ENCODE measurements at places on chromosomes 11 and 22. TPM values are rescaled to one million over a fixed set of nuclear protein-coding genes. Genes with fewer than 3 reads are reported as not detected.

DNA sequence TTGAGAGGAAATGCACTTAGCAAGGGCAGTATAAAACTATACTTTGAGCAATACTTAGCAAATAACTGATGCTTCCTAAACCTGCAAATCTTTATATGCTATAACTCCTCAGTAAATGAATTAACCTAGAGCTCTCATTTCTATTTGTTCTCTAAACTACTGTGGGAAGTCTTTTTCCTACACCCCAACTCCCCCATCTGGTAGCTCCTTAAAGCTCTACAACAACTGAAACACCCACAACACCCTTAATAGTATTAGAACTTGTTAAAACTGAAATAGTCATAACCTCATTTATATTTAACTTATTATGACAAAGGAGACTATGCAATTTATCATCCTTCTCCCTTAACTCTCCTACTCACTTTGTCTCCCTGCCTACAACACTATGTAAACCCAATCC lies 43.4 kb downstream of the GUCY1A2 start:
- no peak for DNase-seq
- no peak overlapping the region for H3K4me3 ChIP-seq
- H3K36me3 ChIP-seq, result no peaks in the 10 kb centered on the region
- no peaks in the 10 kb centered on the region for H3K27me3 ChIP-seq

DNA sequence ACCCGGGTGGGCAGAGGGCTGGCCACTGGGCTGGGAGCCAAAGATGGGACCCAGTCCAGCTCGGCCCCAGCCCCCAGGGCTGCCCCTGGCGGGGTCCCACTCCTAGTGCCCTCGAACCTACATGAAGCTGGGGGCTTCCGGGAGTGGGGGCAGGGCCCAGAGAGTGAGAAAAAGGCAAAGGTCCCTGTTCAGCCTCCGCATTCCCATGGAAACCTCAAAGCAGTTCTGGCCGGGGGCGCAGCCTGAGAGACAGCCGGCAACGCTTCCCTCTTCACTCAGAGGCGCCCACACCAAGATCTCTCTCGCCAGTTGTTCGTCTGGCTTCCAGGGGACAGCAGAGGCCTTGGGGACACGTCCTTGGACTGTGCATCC lies 22.4 kb upstream of the ARHGAP8 start:
- peaks cover 33% of the 10 kb centered on the region for H3K36me3 ChIP-seq
- peaks cover 12% of the 10 kb centered on the region for H3K4me1 ChIP-seq
- no peaks in the 10 kb centered on the region for H3K27me3 ChIP-seq
- H3K4me3 ChIP-seq, result no peak overlapping the region
- no peak overlapping the region for H3K27ac ChIP-seq
- no peak for DNase-seq

- H3K27ac ChIP-seq, result no peak overlapping the region
- H3K36me3 ChIP-seq, result peaks cover 52% of the 10 kb centered on the region
- no peaks in the 10 kb centered on the region for H3K27me3 ChIP-seq
- no peak for DNase-seq
- no peaks in the 10 kb centered on the region for H3K4me1 ChIP-seq
Measured at GRCh38 chr11:45934580-45935318, 12.3 kb downstream of the LARGE2 start.

DNA sequence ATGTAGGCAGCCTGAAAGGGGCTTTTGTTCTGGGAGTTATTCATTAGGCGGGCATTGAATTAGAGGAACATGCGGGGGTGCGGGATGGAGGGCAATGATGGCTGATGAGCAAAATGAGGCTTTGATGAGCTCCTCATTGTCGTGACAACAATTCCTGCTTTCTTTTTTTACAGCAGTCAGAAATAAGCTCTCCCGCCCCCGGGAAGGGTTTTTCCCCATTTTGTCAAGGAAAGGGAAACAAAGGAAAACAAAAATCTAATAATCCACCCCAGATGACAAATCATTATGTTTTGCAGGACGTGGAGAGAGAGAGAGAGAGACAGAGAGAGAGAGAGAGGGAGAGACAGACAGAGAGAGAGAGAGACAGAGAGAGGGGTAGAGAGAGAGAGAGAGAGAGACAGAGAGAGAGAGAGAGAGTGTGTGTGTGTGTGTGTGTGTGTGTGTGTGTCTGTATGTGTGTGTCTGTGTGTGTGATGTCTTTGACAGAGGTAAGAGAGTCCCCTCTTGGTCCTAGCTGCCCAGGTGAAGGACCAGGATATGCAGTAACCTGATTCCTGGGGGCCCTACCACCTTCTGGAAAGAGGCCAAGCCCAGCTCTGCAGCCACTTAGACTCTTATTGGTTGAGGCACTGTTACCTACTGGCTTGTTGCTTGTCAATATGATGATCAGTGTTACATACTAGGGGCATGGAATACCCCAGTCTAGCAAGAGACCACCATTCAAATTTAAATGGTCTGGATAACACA lies 46.7 kb upstream of the PARVA start:
- H3K4me3 ChIP-seq, result no peak overlapping the region
- no peaks in the 10 kb centered on the region for H3K36me3 ChIP-seq
- DNase-seq, result peak; percentile 7
- H3K27me3 ChIP-seq, result no peaks in the 10 kb centered on the region
- peak overlapping the region; percentile 5 for H3K27ac ChIP-seq
- peaks cover 4% of the 10 kb centered on the region for H3K4me1 ChIP-seq

GRCh38 chr11:118412921-118413320 lies 11.5 kb downstream of the ATP5MG start:
- H3K4me1 ChIP-seq, result no peaks in the 10 kb centered on the region
- peaks cover 8% of the 10 kb centered on the region for H3K36me3 ChIP-seq
- no peaks in the 10 kb centered on the region for H3K27me3 ChIP-seq

GRCh38 chr11:79456501-79456900 lies 15.7 kb upstream of the TENM4 start:
- H3K4me1 ChIP-seq, result no peaks in the 10 kb centered on the region
- no peaks in the 10 kb centered on the region for H3K36me3 ChIP-seq
- no peak overlapping the region for H3K4me3 ChIP-seq
- peaks cover 8% of the 10 kb centered on the region for H3K27me3 ChIP-seq

- no peak overlapping the region for H3K27ac ChIP-seq
- H3K27me3 ChIP-seq, result peaks cover 12% of the 10 kb centered on the region
- no peak overlapping the region for H3K4me3 ChIP-seq
Measured at GRCh38 chr11:120936356-120936755, 87.5 kb upstream of the TBCEL start.

- no peak overlapping the region for H3K27ac ChIP-seq
- no peaks in the 10 kb centered on the region for H3K36me3 ChIP-seq
- peaks cover 5% of the 10 kb centered on the region for H3K27me3 ChIP-seq
- no peaks in the 10 kb centered on the region for H3K4me1 ChIP-seq
- no peak overlapping the region for H3K4me3 ChIP-seq
- no peak for DNase-seq
Measured at GRCh38 chr11:44548032-44548695, 17.3 kb upstream of the CD82 start.

DNA sequence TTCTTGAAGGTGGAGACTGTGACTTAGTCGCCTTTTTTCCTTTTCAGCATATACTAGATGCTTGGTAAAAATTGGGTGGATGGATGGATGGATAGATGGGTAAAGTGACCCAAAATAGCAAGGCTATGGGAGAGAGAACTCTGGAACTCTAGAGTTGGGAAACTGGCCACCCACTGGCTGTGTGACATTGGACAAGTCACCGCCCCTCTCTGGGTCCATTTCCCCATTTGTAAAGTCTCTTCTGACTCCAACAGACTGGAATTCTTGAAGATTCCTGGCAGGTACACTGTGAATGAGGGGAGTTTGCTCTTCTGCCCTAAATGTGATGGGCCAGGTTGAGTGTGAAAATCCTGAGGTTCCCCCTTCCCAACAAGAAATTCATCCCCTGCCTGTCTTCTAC lies 8.0 kb downstream of the TKFC start:
- DNase-seq, result no peak
- H3K36me3 ChIP-seq, result peaks cover 14% of the 10 kb centered on the region
- H3K27me3 ChIP-seq, result no peaks in the 10 kb centered on the region

DNA sequence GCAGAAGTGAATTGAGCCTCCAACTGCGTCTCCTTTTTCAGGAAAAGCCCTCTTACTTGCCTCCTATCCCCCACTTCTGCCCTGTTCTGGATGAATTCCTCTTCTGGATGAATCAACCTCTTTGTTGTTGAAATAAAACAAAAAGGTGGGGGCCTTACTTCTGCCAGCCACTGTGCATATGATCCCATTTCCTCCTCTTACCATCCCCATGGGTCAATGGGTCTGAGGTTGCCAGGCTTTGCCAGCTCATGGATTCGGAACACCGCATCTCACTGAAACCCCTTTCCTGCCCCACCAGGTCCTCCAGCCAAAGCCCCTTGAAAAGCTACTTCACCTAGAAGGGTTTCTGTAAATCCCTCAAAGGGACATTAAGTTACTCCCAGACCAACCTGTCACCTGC lies 3.7 kb upstream of the CHST1 start:
- no peak for DNase-seq
- H3K4me1 ChIP-seq, result no peaks in the 10 kb centered on the region
- peaks cover 40% of the 10 kb centered on the region for H3K27me3 ChIP-seq
- H3K27ac ChIP-seq, result no peak overlapping the region

DNA sequence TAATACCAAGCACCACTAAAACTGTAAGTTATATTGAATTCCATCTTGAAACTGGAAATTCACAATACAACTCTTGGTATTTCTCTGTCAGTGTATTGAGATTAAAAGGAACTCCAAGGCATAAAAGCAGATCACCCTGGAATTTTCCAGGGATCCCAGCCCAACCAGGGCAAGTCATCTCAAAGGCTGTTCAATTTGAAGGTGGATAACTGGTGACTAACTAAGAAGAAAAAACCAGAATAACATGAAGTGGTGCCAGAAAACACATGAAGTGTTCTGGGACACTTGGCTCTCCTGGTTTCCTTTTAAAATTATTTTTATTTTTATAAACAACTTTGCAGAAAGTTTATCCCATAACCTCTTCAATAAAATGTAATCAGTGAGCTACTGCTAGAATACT lies 7.8 kb upstream of the BMAL1 start:
- H3K27me3 ChIP-seq, result peaks cover 2% of the 10 kb centered on the region
- H3K4me3 ChIP-seq, result no peak overlapping the region
- peak; percentile 46 for DNase-seq
- no peaks in the 10 kb centered on the region for H3K4me1 ChIP-seq
- no peaks in the 10 kb centered on the region for H3K36me3 ChIP-seq
- H3K27ac ChIP-seq, result no peak overlapping the region

GRCh38 chr11:125402435-125402834 lies 93.6 kb downstream of the FEZ1 start:
- peak; percentile 73 for DNase-seq
- no peak overlapping the region for H3K4me3 ChIP-seq
- peaks cover 2% of the 10 kb centered on the region for H3K36me3 ChIP-seq
- H3K4me1 ChIP-seq, result peaks cover 6% of the 10 kb centered on the region
- peaks cover 9% of the 10 kb centered on the region for H3K27me3 ChIP-seq

- DNase-seq, result no peak
- no peak overlapping the region for H3K27ac ChIP-seq
- H3K27me3 ChIP-seq, result peaks cover 44% of the 10 kb centered on the region
Measured at GRCh38 chr11:2215230-2215560, 43.6 kb upstream of the TH start.

DNA sequence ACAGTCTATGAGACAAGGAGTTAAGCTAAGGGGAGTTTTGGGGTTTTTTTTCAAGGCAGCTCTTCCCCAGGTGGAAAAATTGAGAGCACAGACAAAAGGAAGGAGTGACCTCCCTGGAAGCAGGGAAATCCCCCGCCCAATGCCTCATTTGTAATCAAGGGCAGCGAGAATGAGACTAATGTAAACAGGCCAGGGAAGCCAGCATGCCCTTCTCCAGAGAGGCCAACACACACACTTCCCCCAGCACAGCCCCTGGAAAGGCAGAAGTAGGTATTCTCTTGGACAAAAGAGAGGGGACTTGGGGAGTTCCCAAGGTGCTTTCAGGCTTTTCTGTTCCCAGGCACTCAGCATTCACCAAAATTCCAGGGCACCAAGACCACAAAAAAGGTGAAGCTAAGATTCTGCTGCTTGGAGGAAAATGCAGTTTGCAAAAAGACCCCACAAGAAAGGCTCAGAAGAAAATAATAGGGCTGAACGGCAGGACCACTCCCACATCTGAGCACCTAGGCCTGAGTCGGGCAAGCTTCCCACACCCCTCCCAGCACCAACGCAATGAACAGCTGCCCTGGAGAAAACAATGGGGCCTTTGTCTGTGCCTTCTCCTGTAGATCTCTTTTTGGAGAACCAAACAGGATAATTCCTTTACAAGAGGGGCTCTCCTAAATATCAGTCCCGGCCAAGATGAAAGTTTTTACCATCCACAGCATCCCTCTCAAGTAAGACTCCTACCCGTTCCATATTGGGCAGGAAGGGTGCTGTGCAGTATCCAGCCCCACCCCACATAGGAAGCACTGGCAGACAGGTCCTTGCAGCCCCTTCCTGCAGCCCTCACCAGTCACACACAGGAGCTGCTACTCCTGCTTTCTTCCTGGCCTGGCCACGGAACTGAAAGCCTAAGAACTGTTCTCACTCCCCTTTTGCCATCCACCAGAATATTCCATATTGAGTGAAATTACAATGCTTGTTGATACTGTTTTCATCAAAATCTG lies 70.7 kb upstream of the AKIP1 start:
- H3K36me3 ChIP-seq, result no peaks in the 10 kb centered on the region
- H3K4me1 ChIP-seq, result peaks cover 29% of the 10 kb centered on the region
- no peaks in the 10 kb centered on the region for H3K27me3 ChIP-seq
- no peak overlapping the region for H3K4me3 ChIP-seq
- H3K27ac ChIP-seq, result peak overlapping the region; percentile 56
- peak; percentile 74 for DNase-seq

GRCh38 chr11:66856496-66857233 lies at the start of gene LRFN4:
LRFN4 (plus strand) TSS chr11:66857064; CDS start chr11:66857745, 681 bp downstream.
- peaks cover 21% of the 10 kb centered on the region for H3K36me3 ChIP-seq
- H3K27me3 ChIP-seq, result no peaks in the 10 kb centered on the region
- peak within 1 kb of the TSS; percentile 57 for H3K4me3 ChIP-seq
- peaks cover 4% of the 10 kb centered on the region for H3K4me1 ChIP-seq
- H3K27ac ChIP-seq, result peak within 1 kb of the TSS; percentile 78
- DNase-seq, result no peak

DNA sequence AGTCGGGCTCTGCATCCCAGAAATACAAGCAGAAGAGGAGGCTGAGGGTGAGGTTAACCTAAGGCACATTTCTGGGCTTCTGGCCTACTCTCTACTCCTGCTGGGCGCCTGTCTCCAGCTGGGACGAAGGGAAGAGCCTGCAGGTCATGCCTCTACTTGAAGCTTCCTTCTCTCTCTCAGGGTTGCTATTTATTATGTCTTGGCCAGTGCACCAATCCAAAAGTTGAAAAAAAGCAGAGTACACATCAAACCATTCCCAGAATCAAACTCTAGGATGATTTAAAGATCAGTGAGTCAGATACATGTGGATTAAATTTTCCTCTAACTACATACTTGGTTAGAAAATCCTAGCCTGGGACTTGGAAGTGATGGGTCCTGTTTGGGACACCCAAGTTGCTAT lies 60.2 kb upstream of the CDON start:
- H3K4me3 ChIP-seq, result no peak overlapping the region
- no peak for DNase-seq
- peaks cover 55% of the 10 kb centered on the region for H3K27me3 ChIP-seq
- no peaks in the 10 kb centered on the region for H3K36me3 ChIP-seq
- H3K4me1 ChIP-seq, result no peaks in the 10 kb centered on the region

The CCDC73 gene
- not detected for total RNA-seq

The PSMA1 gene
- 219 TPM for total RNA-seq

The BLID gene
- 25.8 TPM for total RNA-seq

The MRPL49 gene
- total RNA-seq, result 54.2 TPM

The FAT3 gene
- 2.2 TPM for total RNA-seq

The CUL5 gene
- total RNA-seq, result 49.7 TPM

The TPCN2 gene
- 3.4 TPM for total RNA-seq

The C11orf42 gene
- total RNA-seq, result not detected

The DERL3 gene
- 0.18 TPM for total RNA-seq

The ALKBH3 gene
- 68.6 TPM for total RNA-seq

The ART5 gene
- not detected for total RNA-seq

The BBOX1 gene
- total RNA-seq, result not detected

The LINC01488 gene
- not detected for total RNA-seq

The CALCA gene
- not detected for total RNA-seq

The DTX4 gene
- 2.5 TPM for total RNA-seq

The BIK gene
- 0.18 TPM for total RNA-seq

The JHY gene
- 0.56 TPM for total RNA-seq

The TMEM191C gene
- 0.28 TPM for total RNA-seq
